Thoracic aorta (tissue), 2 donors: ENCODE measurements at places on chromosomes 16 and 17.

- peak; percentile 26 for DNase-seq
Measured at GRCh38 chr16:88743693-88744576, 37.6 kb downstream of the CTU2 start.

DNA sequence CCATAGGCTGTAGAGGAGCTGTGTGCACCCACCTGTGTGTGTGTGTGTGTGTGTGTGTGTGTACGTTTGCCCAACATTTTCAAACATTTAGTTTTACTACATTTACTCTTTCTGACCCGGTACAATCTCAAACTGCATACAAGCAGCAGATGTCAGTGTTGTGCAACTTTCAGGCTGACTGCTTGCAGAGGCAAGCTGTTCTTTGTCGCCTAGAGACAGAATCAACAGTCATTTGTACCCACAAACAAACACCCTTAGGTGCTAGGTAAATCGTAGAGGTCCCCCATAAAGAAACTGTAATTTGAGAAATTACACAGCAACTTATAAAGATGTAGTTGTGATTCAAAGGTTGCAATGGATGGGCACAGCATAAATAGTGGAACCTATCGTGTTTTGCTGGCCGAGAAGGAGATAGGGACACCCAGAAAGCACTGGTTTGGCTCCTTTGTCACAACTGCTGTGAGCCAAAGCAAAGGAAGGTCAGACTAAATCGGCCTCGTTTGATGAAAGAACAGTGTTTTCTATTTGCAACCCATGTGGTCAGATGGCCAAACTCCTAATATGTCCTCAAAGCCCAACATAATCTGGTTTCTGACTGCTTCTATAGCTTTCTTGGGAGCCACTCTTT, 478.4 kb downstream of the TOX3 start:
- DNase-seq, result no peak

DNA sequence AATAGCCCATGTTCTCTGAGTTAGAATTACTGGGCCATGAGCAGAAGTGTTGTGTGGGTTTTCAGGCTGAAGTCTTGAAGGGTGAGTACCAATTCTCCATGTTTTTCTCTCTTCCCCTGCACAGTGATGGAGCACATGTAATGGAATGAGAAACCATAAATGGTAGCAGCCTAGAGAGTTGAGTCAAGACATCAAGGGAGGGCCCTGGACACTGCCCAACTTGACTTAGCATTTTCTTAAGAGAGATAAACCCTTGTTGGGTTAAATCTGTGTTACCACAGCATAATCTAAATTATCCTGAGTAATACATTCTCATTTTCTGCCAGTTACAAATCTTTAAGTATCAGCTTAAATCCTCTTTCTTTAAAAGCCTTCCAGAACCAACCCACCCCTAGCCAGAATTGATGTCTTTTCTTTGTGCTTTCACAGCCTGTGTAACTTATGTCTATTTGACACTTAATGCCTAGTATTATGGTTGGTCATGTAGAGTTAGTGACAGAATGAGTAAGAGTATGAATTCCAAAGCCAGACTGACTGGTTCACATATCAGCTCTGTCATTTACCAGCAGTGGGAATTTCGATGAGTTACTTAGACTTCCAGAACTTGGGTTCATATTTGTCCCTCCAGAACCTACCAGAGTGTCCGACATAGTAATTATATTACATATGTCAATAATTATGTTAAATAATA, 27.0 kb upstream of the RGS9 start:
- no peak for DNase-seq

GRCh38 chr16:84717484-84717883, 17.7 kb downstream of the USP10 start:
- DNase-seq, result no peak

DNA sequence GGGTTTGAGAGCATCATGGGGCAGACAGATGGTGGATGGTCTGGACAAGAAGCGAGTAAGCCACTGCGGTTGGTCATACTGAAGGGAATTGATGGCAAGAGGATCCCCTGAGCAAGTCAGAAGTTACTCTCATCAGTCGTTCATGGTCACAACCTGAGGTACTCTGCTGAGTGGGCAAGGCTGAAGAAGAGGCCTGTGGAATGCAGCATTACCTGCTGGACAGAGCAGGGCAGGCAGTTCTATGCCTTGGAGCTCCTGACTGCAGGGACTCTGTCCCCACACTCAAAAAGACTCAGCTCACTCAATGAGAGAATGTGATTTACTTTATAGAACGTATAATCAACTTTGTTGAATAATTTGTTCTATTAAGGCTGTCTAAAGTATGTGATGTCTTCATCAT, 28.3 kb downstream of the ALDH3A2 start:
- no peak for DNase-seq

GRCh38 chr17:28271431-28271830, 47.6 kb upstream of the TMEM97 start:
- no peak for DNase-seq

GRCh38 chr17:57530508-57530907, 214.6 kb downstream of the CCDC182 start:
- no peak for DNase-seq

DNA sequence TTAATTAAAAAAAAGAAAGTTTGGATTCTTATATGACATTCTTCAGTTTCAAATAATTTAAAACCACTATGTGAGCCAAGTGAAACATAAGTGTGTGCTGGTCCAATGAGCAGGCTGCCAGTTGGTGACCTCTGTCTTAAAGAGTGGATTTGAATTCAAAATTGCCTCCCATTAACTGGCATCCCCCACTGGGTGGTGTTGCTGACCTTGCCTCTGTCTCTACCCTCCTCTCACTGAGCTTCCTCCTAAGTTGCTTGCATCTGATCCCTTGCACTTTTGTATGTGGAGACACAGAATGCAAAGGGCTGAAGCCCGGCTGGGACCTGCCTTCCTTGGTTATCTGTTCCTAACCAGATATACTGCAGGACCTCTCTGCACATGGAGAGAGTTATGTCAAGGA, 160.6 kb downstream of the CYLD start:
- DNase-seq, result no peak
